ENCODE measurements at places on chromosomes 7 and 10.

- no peak for DNase-seq
Observed at GRCh38 chr10:91976317-91977051, 52.9 kb downstream of the BTAF1 start.

DNA sequence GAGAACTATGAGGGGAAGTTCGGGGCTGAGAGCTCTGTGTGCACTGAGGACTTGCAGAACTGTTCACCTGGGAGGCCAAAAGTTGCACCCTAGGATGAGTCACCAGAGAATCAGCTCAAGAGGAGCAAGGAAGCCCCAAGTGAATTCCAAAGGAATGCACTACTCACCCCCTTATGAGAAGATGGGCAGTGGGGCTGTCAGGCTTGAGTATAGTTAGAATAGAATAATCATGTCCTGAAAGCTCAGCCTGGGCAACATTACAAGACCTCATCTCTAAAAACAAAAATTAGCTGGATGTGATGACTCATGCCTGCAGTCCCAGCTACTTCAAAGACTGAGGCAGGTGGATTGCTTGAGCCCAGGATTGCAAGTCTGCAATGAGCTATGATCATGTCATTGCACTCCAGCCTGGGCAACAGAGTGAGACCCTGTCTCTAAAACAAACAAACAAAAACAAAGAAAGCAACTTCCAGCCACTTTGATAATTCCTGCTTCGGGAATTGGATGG lies 30.0 kb downstream of the MAP3K8 start:
- no peak for DNase-seq

DNA sequence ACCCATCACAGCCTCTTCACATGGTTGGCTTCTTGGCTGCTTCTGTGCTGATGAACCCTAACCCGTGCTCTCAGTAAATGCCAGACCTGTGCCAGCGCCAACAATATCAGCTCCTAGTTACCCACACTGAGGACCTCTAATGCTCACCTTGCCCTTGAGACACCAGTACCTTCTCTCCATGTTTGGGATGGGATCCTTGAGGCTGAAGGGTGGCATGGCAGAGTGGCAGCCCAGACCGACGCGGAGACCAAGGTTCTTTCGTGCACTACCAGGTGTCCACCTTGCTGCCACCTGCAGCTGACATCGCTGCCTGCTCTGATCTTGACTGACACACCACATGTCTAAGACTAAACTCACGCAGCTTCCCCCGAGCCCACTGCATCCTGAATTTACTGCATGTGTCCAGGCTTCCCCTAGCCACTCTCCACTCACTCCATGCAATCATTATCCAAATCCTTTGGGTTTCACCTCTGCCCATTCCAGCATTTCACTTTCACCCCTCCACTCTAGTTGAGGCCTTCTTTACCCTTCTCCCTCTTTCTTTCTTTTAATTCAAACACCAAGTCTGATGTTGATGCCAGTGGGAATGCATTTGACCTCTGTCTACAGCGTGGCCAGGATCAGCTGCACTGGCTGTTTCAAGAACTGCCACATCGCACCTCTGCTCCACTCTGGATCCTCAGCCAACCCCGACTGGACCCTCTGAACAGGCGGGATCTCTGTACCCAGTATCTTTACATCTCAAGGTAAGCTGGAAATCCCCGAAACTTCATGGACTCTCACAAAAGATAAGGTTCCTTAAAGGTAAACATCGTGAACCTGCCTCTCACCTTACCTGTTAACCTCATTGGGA lies 294.9 kb downstream of the GLRX3 start:
- no peak for DNase-seq

- DNase-seq = no peak
Observed at GRCh38 chr7:144256112-144256511, 8.5 kb downstream of the OR2A7 start.

All from NCI-H2171 (cell line).